NCI-H1930 (cell line): ENCODE measurements at places on chromosomes 5 and 9.

DNA sequence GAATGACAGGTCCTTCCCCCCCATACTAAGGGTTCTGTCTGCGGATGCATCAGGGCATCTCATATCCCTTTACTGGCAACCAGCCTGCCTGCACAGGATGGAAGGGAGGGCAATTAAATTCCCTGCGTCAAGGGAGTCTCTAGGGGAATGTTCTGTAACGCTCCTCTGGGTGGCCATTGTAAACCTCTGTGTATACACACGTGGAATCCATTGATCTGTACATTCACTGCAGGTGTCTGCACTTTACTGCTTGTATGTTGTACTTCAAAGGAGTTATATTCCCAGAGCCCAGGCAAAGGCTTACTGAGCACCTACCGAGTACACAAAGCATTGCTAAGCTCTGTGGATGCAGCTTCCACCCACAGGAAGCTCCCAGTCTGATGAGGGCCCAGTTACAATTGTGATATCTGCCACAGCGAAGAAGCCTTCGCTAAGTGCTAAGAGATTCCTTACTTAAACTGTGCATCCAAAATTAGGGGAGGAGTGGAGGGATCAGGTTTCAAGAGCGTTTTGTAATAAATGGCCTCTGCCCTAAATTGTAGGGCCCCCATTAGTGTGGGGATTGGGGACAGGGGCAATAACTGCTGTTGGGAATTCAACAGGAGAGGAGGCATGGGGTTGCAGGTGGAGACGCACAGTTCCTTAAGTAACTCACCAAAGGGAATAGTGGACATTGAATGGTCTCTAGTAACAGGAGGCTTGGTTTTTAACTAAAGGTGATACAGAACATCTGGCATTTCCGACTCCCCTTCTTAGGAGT lies 1.5 kb upstream of the RETREG1 start:
- peak; percentile 67 for DNase-seq

DNA sequence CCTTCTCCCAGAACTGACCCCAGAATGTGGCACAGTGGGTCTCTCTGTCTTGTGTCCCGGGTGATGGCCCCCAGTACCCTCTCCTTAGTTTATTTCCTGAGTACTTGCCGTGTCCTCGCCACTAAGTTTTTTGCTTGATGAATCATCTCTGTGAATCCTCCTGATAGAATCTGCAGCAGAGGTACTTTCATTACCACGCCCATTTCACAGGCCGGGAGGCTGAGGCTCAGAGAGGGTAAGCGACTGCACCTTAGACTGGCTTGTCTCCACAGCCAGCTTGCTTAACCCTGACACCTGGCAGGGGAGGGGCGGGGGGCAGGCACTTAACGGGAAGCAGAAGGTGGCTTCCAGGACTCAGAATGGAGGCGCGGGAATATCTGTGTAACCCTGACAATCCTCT lies 7.9 kb upstream of the IER5L start:
- no peak for DNase-seq

DNA sequence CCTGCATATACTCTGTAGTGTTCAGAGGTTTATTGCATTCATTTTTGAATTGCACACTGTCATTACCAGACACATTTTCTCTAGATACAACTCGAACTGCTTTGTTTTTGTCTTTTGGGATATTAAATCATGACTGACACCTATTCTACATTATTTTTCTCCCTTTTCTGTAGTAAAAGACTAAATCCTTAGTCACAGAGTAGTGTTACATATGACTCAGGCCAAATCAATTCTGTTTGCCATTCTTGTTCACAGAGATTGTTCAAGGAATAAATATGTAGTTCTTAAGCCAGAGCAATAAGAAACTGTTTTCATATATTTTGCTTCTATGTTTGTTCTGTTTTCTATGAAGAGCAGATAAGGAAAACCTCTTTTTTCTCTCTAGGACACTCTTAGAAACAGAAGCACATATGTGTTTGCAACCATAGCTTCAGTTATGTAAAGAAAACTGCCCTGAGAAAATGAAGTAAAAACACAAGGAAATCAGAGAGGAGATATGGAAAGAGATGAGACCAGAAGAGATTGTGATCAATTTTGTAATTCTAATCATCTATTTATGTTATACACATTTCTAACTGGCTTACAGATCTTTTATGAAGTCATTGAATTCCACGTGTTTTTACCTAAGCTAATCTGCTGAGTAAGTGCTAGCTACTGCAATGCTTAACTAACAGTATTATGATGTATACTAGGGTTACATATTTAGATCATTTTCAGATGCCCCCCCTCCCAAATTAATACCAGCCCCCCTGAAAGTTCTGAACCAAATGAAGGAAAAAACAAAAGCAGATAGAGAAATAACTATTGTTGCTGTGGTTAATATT lies 1995.6 kb upstream of the CDH6 start:
- DNase-seq, result no peak

DNA sequence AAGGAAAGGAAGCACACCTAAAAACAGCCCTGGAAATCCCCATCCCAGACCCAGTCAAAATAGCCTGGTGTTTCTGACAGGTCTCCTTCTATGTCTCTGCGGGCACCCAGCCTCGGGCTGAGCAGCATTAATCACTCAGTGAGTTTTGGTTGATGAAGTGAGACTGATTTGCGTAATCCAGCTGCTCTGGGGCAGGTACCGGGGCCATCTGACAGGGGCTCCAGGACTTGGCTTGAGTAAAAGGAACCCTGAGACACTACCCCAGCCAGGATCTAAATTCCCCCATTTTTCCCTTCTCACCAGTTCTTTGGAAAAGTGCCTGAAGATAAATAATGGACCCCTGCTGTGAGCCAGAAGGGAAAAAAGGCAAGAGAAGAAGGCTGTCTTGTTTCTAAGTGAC lies 596 bp downstream of the SLC28A3 start:
- DNase-seq, result no peak

GRCh38 chr5:57199866-57200265 lies 26.0 kb downstream of the GPBP1 start:
- no peak for DNase-seq

DNA sequence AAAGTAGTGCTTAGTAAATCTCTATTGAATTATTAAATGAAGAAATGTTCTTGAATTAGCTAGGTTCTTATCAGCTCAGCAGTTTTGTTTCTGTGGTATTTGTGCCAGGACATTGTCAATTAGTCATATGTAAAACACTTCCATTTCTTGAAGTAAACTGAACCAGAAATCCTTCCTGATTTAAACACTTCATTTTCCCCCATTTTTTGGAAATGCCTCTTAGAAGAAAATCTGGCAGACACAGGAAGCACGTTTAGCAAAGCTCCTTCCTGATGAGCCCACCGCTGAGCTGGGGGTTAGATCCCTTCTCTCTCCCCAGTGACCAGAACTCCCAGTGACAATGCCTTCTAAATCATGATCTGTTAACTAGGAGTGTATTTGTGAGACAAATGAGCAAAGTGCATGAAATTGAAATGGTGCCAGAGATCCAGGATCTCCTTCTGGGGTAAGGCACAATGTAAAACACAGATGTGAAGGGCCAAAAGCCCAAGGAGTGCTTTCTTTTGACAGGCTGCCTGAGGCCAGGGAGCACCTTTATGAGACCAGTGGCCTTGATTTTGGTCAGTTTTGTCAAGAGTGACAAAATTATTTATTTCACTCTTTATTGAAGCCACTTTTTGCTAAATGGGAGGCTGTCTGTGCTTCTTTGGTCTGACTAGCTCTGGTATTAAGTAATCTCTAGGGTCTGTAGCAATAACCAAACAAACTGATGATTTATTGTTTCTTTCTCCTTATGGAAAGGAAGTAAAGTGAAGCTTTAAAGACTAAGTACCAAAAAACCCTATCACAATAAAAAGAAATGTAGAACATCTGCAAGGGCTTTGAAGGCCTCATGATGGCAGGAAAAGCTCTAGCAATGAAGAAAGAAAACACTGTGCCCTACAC lies 25.5 kb upstream of the RUSC2 start:
- DNase-seq, result no peak

GRCh38 chr9:16612627-16613026 lies 257.8 kb downstream of the BNC2 start:
- no peak for DNase-seq

- DNase-seq, result no peak
These were observed 163.3 kb upstream of the ZNF608 start for GRCh38 chr5:124909734-124910133.

DNA sequence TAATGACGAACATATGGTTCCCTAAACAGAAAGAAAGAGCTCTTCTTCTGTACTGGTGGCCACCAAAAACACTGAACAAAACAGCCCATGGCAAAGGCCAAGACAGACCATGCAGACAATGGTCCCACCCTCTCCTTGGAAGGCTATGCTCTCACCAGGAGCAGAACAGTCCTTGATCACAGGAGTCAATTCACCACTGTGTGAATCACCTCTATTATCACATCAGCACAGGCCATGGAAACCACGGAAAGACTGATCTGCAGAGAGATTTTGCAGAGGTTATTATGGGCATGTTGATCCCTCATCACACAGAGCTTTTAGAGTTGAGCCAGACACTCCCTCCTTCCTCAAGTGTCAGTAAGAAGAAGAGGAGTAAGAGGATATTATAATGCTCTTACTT lies 134.0 kb upstream of the RASEF start:
- no peak for DNase-seq

- DNase-seq, result no peak
These were observed 23.7 kb upstream of the NR3C1 start for GRCh38 chr5:143427122-143427735.

DNA sequence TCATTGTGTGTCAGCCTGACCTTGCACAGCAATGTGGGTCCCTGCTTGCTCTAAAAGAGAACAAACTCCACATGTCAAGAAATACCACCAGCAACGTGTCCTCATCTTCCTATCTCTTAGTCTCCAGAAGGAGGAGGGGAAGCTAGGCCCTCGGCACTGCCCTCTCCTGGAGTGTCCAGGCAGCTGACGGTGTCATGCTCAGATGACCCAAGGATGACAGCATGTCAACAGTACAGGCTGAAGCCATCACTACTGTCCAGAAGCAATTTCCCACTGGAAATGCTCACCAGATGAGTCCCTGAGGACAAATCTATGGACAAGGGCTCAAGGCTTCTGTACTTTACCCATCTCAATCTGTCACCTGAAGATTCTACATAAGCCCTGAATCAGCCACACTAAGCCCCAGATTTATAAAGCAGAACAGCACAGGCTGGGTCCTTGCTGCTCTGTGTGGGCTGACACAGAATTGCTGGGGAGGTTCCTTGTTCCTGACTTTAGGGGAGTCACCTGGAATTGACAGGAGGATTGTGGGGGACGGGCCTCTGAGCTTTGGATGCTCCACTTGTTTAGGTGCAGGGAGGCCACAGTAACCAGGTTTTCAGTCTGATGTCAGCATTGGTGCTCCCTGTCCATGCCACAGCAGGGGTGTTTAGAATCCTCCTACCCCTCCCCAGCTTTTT lies 210.2 kb downstream of the DAB2IP start:
- no peak for DNase-seq

DNA sequence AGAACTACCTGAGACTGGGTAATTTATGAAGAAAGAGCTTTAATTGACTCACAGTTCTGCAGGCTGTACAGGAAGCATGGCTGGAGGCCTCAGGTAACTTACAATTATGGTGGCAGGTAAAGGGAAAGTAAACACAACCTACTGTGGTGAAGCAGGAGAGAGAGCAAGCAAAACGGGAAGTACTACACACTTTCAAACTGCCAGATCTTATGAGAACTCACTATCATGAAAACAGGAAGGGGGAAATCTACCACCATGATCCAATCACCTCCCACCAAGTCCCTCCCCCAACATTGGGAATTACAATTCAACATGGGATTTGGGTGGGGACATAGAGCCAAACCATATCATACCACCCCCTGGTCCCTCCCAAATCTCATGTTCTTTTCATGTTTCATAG lies 58.7 kb upstream of the GPR151 start:
- DNase-seq, result no peak

DNA sequence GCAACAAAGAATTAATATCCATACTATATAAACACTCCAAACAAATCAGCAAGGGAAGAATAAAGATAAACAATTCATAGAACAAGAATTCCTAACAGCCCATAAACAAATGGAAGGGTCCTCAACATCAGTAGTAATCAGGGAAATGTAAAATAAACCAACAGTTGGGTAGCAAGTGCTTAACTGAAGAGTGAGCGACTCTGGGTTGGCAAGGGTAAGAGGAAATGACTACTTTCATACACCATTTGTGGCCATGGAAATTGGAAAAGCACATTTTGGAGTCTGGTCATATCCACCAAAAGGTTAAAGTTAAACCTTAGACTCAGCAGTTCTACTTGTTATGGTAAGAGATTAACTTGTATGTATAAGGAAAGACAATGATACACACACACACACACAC lies 17.4 kb upstream of the RORB start:
- no peak for DNase-seq

DNA sequence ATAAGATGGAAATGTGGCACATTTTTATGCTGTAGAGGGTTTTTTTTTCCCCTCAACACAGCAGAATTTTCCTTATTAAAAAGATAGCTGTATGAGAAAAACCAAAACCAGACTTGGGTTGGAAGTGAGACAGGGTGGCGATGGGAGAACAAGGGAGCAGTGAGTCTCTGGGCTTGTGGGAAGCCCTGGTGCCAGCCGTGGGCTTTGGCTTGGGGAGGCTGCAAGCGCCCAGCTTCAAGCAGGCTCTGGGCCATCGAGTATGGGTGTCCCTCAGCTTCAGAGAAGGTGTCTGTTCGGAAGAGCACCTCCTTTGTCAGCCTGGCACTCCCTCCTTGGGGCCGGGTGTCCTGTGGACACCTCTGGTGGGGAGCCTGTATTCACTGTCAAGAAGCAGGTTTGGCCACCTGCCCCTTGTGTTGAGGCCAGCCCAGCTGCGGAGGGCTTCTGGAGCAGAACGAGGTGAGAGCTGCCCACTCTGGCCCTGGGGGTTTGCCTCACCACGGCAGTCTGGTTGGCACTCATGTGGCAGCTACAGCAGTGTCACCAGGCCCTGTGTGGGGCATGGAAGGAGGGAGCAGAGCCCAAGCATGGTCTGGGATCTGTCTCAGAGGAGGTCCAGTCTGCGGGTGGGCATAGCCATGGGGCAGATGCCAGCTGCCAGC lies 37.6 kb upstream of the ANGPTL2 start:
- DNase-seq, result no peak

GRCh38 chr5:74948031-74948546 lies 81.9 kb upstream of the FAM169A start:
- no peak for DNase-seq

GRCh38 chr5:79201206-79201605 lies 34.7 kb upstream of the JMY start:
- no peak for DNase-seq
